Cardiac septum (tissue), 1 donor: ENCODE measurements at places on chromosomes 2 and 18. TPM values are rescaled to one million over a fixed set of nuclear protein-coding genes. Genes with fewer than 3 reads are reported as not detected.

KCMF1 gene
- 88.8 TPM for total RNA-seq

DNA sequence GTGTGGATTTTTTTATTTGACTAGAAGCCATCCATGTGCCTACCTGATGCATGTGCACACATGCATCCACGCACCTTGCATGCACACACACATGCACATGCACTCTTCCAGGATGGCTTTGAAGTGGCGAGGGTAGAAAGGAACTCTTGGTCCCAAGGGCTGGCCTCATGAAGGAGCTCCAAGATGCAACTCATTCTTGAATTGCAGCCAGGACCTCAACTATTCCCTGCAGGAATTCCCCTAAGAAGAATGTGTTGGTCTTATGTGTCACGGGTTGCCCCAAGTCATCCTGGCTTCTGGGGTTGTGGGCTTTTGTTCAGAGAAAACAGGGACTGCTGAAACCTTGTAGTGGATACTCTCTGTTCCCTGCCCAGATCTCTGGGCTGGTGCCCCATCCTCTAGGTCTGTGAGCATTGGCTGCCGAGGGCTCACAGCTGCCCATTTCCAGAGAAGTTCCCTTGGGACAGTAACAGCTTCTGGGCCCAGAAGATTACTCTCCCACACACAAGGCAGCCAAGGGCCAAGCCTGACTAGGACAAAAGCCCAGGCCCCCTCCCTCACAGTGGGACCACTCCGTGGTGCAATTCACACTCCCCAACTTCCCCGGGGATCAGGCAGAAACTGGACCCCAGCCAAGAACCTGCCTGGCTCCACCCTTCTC lies 137.6 kb downstream of the COPS8 start:
- no peak for DNase-seq

- no peak for DNase-seq
Observed at GRCh38 chr2:126714191-126714965, 58.4 kb downstream of the GYPC start.

GRCh38 chr2:218465987-218466633 lies 47.2 kb downstream of the VIL1 start:
- no peak for DNase-seq

GRCh38 chr2:134452042-134452733 lies 198.3 kb downstream of the MGAT5 start:
- DNase-seq: peak; percentile 35

ALKAL2 gene
- total RNA-seq: 2.7 TPM

GRCh38 chr2:221494556-221494955 lies 77.5 kb downstream of the EPHA4 start:
- DNase-seq: no peak

SCYGR4 gene
- total RNA-seq: not detected

DNA sequence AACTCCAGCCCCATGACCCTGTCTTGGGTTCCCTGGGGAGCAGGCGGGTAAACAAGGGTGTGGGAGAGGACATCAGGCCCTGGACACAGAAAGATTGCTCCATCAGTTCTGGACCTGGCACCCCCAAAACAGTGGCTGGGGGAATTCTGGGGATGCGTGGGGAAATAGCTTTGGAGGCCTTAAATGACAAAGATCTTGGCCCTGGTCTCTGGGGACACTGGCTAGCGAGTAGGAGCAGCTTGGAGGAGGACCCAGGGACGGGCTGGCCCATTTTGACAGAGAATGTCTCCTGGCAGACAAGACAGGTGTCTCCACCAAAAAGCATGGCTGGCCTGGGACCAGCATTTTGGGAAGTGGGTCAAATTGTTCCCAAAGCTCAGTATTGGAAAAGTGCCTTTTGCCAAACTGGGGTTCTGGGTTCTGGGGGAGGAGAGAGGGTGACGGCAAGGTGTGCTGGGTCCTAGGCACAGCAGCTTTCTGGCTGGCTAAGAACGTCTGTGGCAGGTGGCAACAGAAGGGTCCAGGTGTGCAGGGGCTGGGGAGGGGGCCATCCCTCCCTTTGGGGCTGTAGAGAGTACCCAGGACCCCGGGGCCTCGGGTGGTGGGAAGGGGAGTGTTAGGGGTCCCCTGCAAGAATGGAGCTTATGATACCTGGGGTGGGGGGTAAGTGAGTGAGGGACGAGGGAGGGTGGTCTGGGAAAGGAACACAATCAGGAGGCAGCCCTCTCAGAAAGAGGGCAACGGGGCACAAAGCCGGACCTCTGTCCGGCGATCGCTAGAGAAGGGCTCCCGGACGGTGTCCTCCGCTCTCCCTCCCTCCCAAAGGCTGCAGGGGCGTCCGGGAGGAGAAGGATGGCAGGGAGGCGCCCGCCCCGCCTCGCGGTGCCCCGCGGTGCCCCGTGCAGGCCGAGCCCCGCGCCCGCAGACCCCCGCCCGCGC lies 556 bp downstream of the CYRIA start:
- DNase-seq: no peak

GRCh38 chr2:127536707-127537541 lies 1.4 kb downstream of the MYO7B start:
- no peak for DNase-seq

DNA sequence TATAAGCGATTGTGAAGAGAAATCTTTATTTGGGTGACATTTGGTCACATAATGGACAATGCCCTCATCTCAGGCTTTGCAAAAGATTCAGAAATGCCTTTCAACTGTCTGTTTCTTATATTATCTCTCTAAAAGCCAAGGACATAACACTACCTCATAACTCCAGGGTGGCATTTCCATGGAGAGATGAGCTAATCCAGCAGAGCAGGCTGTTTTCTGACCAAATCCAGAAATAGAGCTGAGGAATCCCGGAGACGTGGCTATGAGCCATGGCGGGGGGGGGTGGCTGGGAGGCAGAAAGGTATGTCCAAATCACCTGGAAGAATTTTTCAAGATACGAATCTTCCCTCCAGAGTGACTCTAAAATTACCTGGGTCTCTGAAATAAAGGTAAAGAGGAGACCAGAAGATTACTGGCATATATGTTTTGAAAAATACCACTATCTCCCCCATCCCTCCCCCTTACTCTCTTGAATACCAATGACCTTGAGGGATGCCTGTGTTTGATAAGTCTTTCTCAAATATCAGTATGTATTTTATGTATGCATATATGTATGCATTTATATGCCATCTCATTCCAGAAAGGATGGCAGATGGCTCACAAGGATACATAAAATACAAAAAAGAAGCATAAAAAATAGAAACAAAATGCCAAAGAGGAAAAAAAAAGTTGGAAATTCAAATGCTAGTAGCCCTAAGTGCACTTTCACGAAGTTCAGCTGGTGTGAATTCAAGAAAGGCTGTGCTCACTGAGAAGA lies 296.0 kb upstream of the MGAT5 start:
- DNase-seq: no peak

RAB6C gene
- not detected for total RNA-seq

- DNase-seq: no peak
Observed at GRCh38 chr2:6810961-6811360, 54.7 kb downstream of the CMPK2 start.

DNA sequence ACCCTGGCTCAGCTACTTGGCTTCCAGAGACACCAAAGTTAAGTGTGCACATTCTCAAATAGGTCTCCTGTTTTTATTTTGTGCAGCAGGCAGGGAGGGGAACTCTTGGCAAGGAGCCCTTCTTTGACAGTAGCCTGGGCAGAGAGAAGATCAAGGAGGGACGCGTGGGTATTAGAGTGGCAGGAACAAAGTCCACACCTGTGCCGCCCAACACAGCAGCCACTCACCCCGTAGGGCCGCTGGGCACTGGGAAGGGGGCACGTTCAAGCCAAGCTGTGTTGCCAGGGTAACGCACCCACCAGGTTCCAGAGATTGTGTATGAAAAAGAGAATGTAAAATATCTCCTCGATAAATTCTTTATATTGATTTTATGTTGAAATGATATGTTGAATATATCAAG lies 229.3 kb upstream of the AGAP1 start:
- DNase-seq: no peak
